ENCODE measurements at places on chromosomes 7 and 10.
A peak's percentile ranks its signal among the peaks of the same experiment; 100 is the strongest.

DNA sequence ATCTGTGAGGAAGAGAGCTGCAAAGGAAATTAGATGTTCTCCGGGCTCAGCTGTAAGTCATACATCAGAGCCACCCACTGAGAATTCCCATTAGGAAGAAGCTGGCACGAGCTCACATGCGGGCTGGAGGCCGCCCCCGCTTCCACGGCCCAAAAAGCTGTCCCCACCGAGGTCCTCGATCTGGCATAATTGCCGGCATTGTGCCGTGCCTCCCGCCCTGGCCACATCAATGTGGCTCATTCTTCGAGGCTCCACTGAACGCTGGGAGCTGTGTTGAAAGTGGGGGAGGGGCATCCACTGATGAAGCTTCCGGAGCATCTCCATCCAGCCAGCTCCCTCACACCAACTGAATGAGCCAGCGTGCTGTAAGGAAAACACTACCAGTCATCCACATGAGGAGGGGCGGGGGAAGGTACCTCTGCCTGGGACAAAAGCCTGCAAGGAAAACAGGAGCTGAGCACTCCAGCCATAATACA is 173.1 kb downstream of the PTPRN2 start:
- no peak for DNase-seq

DNA sequence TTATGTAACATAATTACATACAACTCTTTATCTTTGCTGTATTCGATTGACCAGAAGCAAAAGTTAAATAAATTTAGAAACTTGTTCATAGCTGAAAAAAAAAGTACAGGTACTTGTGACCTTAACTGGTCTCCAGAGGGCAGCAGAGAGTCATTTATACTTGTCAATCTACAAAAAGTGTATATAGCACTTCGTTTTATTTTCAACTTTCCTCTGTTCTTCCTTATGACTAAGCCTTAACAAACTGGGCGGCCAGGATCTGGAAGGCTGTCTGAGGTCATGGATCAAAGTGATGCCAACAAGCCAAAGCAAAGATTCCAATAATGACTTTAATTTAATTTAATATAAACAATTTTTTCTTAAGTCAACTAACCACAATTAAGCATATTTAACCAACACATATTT is 29.8 kb downstream of the C10orf67 start:
- DNase-seq: peak; percentile 69

- DNase-seq: no peak
Measured at GRCh38 chr10:101816376-101816775, 1.9 kb downstream of the OGA start.

DNA sequence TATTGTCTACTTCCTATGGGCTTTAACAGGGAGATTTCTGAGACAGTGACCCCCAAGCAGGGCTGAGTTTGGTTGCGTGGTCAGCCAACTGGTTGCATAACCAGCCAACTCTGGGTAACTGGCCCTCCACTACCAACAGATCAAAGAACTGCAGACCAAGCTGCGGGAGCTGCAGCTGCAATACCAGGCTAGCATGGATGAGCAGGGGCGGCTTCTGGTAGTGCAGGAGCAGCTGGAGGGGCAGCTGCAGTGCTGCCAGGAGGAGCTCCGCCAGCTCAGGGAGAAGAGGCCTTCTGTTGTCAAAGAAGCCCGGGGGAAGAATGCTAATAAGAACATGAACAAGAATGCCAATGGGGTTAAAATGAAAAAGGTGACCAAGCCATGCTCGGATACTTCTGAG is 15.7 kb upstream of the FLNC start:
- DNase-seq: no peak

DNA sequence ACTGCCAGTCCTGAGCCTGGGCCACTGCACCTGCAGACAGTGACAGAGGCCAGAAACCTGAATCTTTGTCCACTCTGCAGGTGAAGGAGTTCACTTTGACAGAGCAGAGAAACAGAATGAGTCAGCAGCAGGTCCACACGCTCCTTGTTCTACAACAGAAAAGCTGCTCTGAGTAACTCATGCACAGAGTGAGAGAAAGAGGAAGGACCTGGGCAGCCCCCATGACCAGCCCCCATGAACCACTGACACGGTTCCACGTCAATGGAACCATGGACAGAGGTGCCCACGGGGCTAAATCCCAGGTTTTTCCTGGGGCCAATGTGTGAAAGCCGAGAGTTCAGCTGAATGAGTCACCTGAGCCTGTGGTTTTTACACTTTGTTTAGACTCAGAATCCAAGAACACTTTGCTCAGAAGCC is 40.8 kb upstream of the CTBP2 start:
- DNase-seq: no peak

DNA sequence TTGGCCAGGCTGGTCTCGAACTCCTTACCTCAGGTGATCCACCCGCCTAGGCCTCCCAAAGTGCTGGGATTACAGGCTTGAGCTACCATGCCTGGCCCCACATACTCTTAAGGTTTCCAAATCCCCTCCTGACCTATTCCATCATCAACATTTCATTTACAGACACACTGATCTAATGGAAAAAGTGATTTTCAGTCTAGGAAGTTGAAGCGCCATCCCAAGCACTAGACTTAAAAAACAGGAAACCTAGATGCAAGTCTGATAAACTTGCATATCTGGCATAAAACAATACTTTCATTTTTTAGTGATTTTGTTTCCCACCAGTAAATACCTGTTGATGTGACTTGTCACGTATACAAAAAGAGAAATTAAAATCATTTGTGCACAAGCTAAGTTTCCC is 44.0 kb downstream of the DNMBP start:
- no peak for DNase-seq

GRCh38 chr10:34791947-34792346 is 23.1 kb downstream of the PARD3 start:
- DNase-seq: no peak

- no peak for DNase-seq
Measured at GRCh38 chr10:133455611-133456031, 1.9 kb downstream of the SCART1 start.

DNA sequence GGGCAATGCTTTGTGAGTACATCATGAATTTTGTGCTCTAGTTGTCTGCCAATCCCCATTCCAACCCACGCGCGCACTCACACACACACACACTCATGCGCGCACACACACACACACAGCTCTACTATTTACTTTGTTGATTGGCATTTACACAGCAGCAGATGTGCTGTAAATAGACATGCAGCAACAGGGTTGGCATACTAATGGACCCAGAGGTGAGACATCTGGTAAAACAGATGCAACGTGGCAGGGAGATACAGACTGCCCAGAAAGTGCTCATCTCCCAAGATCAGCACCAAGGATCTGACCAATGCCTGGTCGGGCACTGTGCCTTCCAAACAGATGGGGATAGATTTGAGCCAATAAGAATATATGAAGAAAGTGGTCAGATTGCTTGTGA is 873.0 kb downstream of the SORCS3 start:
- DNase-seq: no peak

DNA sequence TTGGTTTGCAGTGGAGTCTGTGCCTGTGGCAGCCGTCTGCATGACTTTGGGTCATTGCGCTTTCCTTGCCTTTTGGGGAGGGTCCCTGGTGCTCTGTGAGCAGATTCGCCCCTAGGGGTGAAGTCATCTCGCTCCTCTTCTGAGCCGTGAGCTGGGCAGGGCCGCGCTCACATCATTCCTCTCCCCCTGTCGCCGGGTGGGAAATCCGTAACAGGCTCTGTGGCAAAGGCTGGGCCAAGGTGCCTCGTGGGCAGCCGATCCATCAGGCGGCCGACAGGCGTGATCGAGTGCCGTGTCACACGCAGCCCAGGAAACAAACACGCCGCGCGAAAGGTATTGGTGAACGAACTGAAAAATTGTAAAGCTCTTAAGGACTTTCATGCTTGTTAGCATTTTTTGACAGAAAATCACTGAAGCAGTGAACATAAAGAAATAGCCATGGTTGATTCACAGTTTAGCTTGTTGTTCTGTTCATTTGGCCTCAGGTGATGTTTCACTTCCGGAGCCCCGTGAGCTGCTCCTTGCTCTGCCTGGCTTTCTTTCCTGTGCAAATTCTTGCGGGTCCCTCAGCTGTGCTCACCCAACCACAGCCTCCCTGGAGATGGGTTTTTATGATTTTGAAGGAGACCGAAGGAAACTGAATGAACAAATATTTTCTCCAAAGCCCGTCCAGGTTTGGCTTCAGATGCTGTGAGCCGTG is 122.1 kb downstream of the NKX6-2 start:
- no peak for DNase-seq

GRCh38 chr7:157769086-157769485 is 432.3 kb downstream of the DNAJB6 start:
- DNase-seq: no peak

- DNase-seq: no peak
Measured at GRCh38 chr10:74828946-74829345, 2.5 kb downstream of the KAT6B start.

DNA sequence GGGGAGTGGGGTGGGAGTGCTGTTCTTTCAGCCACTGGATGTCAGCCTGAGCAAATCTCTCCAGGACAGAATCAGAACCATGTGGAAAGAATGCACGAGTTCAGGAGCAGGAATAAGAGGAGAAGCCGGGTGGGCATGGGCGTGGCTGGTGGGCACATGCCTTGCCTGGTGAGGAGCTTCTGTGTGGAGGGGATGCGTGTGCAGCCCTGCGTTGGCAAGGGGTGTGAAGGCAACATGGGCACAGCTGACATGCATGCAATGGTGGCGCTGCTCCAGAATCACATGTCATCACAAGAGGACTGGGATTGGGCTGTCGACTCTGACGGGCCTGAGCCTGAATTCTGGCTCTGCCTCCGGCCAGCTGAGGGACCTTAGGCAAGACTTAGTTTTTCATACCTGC is 162.1 kb downstream of the ADAM12 start:
- DNase-seq: no peak

- no peak for DNase-seq
Measured at GRCh38 chr10:120979435-120980278, 128.5 kb downstream of the WDR11 start.

DNA sequence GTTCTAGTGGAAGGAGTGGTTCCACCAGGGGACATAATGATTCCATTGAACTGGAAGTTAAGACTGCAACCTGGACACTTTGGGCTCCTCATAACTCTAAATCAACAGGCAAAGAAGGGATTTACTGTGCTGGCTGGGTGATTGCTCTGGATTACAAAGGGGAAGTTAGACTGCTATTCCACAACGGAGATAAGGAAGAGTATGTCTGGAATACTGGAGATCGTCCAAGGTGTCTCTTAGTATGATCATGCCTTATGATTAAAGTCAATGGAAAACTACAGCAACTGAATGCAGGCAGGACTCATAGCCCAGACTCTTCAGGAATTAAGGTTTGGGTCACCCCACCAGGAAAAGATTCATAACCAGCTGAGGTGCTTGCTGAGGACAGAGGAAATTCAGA is 310.6 kb upstream of the MGMT start:
- DNase-seq: no peak

GRCh38 chr7:21965291-21965690 is 19.6 kb upstream of the CDCA7L start:
- DNase-seq: no peak

GRCh38 chr10:110699859-110700468 is 55.8 kb downstream of the RBM20 start:
- no peak for DNase-seq

DNA sequence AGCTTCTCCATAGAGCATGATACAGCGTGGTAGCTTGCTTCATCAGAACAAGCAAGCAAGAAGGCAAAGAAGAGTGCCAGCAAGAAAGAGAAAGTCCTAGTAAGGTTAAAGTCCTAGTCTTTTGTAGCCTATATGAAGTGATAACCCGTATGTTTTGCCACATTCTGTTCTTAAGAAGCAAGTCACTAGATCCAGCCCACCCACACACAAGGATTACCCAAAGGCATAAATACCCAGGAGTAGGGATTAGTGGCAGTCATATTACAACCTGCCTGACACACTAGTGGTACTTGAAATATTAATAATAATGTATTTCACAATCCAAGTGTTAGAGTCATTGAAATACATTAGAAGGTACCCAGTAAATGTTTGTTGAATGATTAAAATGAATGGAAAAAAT is 285.5 kb downstream of the HPSE2 start:
- no peak for DNase-seq

DNA sequence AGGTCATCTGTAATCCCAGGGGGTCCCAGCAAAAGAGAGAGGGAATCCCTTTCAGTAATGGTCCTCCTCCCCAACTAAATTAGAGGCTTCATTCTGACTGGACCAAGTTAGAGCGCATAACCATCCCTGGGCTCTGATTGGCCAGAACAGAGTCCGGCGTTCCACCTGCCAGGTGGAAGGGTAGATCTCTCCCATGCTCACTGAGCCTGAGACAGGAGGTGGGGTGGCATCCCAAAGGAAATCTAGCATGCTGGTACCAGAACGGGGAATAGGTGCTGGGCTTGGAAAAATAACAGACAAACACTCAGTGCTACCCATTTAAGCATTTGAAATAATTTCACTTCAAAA is 21.0 kb upstream of the TSPAN33 start:
- DNase-seq: no peak

GRCh38 chr10:100347568-100348195 is 649 bp downstream of the SCD start:
- DNase-seq: no peak

GRCh38 chr10:98403812-98404504 is 11.0 kb downstream of the PYROXD2 start:
- DNase-seq: no peak

DNA sequence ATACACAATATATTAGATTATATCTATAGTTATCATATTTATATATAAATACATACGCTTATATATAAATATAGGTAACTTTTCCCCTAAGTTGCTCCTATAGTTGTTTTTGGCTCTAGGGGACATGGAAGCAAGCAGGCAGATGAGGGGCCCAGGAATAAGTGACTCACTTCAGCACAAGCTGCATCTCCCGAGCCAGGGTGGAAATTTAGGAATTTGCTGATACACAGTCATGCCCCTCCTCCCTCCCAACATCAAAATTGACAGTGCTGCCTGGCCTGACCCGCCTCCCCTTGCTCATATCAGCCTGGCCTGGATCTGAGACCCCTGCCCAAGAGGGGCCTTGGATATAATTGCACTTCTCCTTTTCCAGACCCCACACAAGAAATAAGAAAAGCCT is 33.8 kb downstream of the MKI67 start:
- no peak for DNase-seq

- DNase-seq: no peak
Measured at GRCh38 chr10:123086281-123086680, 49.5 kb upstream of the HMX3 start.

GRCh38 chr10:8056378-8056777 is 1.9 kb downstream of the GATA3 start:
- DNase-seq: no peak

DNA sequence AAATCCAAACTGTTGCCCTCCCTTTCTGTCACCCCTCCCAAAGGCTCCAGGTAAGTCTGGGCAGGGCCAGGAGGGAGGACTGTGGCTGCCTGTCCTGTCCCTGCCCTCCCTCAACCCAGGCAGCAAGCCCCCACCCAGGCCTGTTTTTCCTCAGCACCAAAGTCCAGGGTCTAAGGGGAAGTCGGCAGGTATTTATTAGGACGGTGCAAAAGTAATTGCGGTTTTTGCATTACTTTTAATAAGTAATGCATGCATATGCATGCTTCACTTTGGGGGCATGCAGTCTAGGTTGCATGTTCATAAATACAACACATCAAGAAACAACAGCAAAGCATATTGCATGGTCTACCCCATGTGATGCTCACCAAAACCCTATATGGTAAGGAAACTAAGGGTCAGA is 15.2 kb upstream of the HABP2 start:
- no peak for DNase-seq
